Omental fat pad (tissue), 4 donors: ENCODE measurements at places on chromosomes 11 and 22. TPM values are rescaled to one million over a fixed set of nuclear protein-coding genes. Genes with fewer than 3 reads are reported as not detected.

DNA sequence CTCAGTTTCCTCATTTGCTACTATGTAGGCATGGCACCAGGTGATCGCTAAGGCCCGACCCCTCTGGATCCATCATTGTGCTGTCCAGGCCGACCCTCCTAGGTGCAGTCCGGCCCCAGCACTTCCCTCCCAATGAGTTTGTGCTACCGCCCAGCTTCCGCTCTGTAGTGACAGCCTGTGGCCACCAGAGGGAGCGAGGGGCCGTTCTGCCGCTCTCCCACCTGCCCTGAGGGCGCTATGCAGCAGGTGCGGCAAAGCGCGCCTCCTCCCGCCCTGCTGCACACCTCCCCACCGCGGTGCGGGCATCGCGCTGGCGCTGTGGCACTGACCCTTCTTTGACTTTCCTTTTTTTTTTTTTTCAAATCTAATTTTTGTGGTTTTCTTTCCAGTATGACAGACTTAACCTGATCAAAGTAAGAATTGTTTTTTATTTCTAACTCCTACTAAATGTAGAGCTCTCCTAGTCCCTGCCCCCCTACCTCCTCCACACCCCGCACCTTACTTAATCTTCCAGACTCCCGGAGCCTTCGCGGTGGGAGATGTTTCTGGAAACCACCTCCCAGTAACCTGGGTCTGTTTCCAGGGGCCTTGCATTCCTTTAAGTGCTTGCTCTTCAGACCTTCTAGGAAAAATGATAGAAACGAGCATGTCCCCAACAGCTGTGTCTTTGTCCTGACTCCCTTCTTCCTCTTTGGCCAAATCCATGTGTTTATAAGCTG, 73.7 kb downstream of the SCN3B start:
- DNase-seq, result peak; percentile 32

DNA sequence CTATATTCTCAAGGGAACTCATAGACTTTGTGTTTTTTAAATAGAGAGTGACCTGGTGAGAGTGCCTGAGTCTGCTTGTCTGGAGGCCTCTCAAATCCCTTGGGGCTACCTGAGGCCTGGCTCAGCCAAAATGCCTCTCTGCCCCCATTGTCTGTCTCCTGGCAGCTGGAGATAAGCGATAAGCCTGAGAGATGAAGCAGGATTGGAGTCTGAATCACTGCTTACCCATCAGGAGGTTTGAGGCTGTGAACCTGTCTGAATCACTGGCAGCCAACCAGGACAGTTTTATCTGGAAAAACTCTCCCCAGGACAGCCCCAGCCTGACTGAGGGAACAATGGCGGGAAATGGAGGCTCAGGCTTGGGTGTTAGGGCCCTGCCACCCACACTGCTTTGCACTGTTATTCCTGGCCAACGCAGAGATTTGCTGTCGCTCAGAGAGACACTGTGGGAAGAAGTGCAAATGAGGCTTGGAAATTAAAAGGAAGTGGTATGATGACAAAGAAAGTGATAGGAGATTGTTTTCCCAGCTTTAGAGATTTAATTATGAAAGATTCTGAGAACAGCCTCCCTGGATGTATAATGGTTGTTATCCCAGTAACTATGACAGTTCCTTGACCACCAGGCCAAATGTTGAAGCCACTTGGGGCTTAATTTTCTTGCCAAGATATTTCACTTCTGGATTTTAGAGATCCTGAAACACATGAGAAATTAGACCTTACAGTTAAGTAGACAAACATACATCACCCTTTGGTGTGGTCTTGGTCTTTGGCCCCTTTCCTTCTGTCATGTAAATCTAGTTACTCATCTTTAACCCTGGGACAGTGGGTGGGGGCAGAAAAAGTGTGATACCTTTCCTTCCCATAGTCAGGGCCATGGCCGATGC, 102.1 kb downstream of the RASSF10 start:
- DNase-seq, result no peak

DNA sequence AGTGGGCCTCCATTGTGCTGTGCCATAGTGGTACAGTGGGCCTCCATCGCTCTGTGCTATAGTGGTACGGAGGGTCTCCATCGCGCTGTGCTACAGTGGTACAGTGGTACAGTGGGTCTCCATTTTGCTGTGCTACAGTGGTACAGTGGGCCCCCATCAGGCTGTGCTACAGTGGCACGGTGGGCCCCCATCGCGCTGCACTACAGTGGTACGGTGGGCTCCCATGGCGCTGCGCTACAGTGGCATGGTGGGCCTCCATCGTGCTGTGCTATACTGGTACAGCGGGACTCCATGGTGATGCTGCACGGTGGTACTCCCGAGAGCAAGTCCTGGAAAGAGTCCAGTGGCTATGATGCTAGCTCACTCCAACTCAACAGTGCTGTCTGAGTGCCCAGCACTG, 51.8 kb downstream of the SCUBE1 start:
- DNase-seq, result no peak

DNA sequence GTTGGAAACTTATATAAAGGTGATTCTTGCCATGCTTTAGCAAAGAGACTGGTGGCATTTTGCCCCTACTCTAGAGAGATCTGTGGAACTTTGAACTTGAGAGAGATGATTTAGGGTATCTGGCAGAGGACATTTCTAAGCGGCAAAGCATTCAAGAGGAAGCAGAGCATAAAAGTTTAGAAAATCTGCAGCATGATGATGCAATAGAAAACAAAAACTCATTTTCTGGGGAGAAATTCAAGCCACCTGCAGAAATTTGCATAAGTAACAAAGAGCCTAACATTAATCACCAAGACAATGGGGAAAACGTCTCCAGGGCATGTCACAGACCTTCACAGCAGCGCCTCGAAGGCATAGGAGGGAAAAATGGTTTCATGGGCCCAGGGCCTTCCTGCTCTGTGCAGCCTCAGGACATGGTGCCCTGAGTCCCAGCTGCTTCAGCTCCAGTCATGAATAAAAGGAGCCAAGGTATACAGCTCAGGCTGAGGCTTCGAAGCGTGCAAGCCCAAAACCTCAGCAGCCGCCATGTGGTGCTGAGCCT, 83.4 kb downstream of the MRTFA start:
- DNase-seq, result no peak

DNA sequence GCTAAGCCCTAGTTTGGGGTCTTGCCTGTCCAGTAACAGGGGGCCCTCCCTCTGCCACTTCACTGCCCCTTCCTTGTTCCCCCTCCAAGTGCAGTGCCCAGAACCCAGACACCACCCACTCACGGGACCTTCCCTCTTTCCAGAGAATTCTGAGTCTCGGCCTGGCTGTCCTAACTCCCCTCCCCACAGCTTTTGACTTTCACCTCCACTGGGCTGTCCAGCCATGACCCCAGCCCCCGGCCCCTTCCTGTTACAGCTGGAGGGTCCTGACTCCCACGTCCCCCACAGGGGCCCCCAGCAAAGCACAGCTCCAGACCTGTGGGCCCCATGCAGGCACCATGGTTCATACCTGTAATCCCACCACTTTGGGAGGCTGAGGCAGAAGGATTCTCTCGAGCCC, 71.5 kb downstream of the BRD1 start:
- DNase-seq, result no peak

DNA sequence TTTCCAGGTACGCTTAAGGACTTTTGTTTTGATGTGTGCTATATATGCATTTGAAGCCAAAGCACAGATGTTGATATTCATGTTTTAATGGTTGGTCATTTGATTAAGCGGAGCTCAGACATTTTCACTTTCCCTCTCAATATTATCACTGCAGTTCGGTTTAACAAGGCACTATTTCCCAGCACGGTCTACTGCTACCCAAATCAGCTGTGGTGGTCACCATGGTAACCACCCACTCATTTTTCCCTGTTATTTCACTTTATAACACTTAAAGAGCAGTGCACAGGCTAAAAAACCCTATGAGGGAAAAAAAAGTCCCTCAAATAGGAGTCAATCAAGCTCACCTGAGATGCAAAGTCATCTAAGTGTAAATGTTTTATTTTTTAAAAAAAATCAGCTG, 439.6 kb upstream of the CCDC90B start:
- no peak for DNase-seq

DNA sequence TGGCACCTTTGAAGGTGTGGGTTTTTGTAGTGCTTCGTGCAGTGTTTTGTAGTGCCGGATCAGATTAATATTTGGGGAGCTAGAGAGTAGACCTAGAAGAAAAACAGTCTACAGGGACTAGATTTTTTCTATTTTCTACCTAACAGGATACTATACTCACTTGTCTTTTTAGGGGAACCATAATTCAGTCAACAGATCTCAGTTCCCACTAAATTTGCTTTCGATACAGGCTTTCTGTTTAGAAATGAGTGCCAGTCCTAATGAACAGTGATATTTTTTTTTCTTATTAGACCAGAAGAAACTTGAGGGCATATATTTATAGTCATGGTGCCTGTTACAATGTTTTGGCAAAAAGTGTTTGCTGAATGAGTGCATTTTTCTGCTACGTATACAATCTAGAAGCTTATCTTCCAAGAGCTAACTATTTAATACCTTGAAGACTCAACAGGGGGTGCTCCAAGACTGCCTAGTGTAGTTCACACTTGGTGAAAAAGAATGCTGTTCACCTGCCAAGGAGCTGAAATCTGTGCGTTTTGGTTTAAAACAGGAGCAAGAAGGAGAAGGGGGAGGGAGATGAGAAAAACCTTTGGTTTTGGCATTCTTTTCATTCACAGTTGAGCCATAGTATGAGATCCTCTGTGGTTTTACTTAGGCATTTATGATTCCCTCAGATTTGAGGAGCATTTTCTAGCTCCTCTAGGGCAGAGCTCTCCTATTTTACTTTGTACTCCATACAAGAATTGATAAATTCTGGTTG, 44.9 kb upstream of the VSTM5 start:
- no peak for DNase-seq

- DNase-seq, result no peak
Measured at GRCh38 chr22:47030143-47030661, 267.8 kb downstream of the TBC1D22A start.

DNA sequence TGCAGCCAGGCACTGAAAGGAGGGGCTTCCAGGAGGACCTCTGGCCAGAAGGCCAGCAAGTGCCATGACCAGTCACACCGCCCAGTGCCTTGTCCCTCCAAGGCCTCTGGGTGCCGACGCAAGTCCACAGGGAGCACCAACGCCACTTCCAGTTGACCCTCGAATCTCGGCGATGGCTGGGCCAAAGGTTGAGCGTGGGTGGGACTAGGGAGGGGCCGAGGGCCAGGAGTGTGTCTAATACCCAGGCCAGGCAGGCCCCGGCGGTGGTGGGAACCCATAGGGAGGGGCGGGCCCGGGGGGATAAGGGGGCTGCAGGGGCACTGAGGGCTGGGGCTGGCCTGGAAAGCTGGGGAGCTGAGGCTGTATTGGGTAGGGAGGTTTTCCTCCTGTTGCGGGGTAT, 29.3 kb downstream of the CD5 start:
- no peak for DNase-seq

- no peak for DNase-seq
Measured at GRCh38 chr11:44600261-44600660, 34.8 kb downstream of the CD82 start.

DNA sequence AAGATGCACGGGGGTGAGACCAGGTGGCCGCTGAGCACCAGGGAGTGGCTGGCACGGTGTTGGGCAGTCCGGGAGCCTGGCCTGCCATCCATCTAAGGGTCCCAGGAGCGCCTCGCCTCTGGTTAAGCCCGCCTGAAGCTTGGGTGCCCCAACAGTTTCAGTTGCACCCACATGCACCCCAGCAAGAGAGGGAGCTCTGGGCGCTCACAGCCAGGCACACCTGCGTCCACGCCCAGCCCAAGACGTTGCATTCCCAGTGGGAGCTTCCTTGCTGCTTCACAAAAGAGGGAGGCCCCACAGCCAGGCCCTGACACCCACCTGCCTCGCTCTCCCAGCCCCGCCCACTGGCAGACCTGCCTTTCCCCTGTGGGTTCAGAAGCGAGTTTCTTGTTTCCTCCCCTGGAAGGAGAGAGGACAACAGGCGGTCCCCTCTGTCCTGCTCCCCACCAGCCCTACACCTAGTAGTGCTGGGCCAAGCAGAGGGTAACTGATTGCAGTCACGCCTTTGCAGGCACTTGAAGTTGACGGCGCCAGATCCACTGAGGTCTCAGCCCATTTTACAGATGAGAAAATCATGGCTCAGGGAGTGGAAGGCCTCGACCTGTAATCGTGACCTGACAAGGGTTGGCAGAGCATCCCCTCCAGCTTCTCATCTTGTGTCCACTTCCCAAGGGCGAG, 35.4 kb downstream of the OSBPL5 start:
- no peak for DNase-seq

DNA sequence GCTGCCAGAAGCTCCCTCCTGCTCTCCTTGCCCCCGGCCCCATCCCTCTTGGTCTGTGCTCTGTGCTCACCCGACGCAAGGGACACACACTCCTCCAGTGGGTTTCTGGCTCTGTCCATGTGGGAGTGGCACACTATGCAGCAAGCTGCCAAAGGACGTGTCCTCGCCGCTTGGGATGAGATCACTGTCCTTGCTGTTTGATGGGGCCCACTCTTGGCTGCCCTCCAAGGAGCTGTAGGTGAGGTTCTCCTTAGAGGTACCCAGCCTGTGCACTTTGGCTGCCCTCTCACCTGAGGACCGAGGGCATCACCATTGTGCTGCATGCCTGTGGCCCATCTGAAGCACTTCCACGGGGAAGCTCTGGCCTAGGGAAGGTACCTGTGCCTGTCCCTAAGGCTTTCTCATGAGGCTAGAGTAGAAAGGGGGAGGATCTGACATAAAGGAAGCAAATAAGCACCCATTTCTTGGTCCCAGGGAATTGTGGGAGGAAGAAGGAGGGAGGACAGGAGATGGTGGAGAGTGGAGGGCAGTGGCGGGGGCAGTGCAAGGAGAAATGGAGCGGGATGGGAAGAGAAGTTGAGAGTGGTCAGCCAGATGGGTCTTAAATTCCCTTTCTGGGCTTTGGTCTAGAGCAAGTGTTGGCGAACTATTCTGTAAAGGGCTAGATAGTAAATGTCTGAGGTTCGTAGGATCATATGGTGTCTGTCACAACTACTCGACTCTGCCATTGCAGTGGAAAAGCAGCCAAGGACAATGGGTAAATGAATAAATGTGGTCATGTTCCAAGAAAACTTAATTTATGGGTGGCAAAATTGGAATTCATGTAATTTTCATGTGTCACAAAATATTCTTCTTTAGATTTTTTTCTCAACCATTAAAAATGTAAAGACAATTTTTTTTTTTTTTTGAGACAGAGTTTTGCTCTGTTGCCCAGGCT, 47.0 kb upstream of the AMPD3 start:
- DNase-seq, result no peak

GRCh38 chr11:134069426-134070341, 812 bp downstream of the JAM3 start:
- DNase-seq, result no peak

GRCh38 chr22:49367041-49367697, 460.5 kb downstream of the BRD1 start:
- DNase-seq, result no peak

The FREY1 gene
- 1.6 TPM for total RNA-seq

The EPS8L2 gene
- 27.6 TPM for total RNA-seq

The C11orf65 gene
- total RNA-seq, result not detected

The LDHAL6A gene
- total RNA-seq, result not detected

The KRTAP5-8 gene
- total RNA-seq, result not detected

The KRTAP5-9 gene
- not detected for total RNA-seq

The DTX4 gene
- 12.0 TPM for total RNA-seq

The NAV2 gene
- total RNA-seq, result 7.1 TPM

The BAD gene
- 89.3 TPM for total RNA-seq

The DDI1 gene
- not detected for total RNA-seq

The SCN4B gene
- total RNA-seq, result 1.1 TPM

The PPP1R14B gene
- 95.0 TPM for total RNA-seq

The SYT12 gene
- total RNA-seq, result not detected

The LRRC56 gene
- total RNA-seq, result 0.24 TPM
